ENCODE measurements at places on chromosomes 6 and 20. TPM values are rescaled to one million over a fixed set of nuclear protein-coding genes. Genes with fewer than 3 reads are reported as not detected.

- no peak for DNase-seq
Measured at GRCh38 chr20:37314099-37314498, 24.6 kb downstream of the MANBAL start.

DNA sequence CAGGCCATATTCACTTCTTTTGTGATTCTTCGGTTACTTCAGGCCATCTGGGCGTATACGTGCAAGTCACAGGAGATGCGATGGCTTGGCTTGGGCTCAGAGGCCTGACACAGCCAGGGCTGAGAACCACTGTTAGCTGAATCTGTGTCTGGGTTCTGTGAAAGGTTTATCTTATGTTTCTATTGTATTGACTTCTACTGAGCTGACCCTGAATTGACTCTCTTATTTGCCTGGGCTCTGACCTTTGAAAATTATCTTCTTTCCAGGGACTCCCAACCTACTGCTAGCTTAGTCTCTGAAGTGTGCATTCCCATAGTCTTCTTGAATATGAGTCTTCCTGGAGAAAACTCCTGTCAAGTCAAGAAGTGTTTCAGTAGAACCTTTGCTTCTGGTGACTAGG, 226.4 kb upstream of the SOX4 start:
- no peak for DNase-seq

DNA sequence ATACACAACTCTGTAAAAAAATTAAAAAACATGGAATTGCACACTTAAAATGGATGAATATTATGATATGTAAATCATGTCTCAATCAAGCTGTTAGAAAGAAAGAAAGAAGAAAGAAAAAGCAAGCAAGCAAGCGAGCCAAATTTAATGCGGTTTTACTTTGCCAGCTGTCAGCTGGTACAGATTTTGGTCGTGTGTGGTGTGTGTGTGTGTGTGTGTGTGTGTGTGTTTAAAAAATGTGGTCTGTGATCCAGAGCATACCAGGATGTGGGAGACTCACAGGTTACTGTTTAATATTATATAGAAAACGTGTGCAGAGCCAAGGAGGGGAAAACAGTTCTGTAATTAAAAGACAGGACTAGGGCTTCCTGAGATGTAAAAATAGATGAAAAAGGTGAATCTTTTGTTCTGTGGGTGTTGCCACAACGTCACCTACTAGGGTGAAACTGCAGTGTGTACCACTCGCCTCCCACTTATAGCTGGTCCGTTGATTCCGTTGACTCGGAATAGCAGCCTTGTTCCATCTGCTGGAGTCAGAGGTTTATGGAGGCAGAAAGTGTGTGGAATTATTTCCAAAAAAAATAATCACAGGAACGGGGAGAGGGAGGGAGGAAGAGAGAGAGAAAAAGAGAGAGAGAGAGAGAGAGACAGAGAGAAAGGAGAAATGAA, 197.7 kb downstream of the BCAS1 start:
- no peak for DNase-seq

DNA sequence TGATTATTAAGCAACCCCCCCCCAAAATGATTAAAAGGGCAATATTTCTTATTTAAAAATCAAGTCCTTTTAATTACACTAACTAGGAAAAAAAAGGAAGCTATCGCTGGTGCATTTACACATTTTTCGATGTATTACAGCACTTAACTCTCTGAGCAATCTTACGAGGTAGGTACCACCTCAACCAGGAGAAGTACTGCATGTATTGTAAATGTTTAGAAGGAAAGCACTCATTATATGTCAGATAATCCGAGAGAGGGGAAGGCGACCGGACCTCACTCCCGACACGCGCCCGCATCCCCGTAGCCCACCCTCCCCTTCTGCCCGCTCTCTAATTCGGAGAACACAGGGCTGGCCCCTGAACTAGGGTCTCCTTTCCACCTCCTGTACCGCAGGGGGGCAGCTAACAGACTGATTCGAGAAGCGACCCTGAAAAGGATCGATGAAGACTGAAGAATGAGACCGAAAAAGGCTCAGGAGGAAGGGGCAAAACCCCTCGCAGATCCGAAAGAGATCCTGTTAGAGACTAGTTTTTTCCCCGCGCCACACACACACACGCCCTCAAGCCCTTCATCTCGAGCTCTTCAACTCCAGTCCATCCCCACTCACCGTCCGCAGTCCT, 337 bp downstream of the ESF1 start:
- no peak for DNase-seq

DNA sequence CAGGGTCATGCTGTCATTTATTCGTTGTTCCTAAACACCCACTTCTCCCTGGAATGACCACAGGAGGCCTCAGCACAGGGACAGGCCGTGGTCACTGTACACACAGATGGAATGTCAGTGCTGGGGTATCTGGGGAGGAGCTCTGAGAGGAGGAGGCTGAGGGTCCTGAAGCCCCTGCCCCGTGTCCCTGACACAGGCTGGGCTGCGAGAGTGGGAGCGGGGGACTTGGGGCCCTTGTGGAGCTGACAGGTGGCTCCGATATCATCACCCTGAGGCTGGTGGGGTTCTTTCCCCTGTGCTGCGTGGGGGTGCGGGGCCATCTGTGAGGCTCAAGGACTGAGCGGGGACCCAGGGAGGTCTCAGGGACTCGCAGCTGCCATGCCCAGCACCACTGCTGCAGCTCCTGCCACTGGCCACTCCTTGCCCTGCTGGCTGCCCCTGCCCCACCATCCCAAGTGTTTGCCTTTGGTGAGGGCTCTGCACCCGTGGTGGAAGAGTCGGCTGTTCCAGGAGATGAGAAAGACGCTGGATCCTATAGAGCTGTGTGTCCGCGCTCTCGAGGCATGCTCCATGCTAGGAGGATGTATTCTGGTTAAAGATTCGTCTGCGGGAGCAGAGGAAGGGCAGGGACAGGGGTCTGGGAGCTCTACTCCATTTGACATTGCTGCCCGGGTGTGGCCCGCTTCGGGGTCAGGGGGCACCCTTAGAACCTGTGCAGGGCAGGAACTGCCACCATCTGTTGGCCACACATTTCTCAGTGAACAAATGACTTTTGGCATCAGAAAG, 18.9 kb downstream of the NPEPL1 start:
- no peak for DNase-seq

The ZSCAN23 gene
- 0.43 TPM for total RNA-seq
